CD8-positive, alpha-beta memory T cell (primary cell): ENCODE measurements at places on chromosomes 7 and 10. TPM values are rescaled to one million over a fixed set of nuclear protein-coding genes. Genes with fewer than 3 reads are reported as not detected.

Gene IDI2
- total RNA-seq = not detected

Gene CNPY1
- not detected for total RNA-seq

Gene CALD1
- total RNA-seq = 3.1 TPM

DNA sequence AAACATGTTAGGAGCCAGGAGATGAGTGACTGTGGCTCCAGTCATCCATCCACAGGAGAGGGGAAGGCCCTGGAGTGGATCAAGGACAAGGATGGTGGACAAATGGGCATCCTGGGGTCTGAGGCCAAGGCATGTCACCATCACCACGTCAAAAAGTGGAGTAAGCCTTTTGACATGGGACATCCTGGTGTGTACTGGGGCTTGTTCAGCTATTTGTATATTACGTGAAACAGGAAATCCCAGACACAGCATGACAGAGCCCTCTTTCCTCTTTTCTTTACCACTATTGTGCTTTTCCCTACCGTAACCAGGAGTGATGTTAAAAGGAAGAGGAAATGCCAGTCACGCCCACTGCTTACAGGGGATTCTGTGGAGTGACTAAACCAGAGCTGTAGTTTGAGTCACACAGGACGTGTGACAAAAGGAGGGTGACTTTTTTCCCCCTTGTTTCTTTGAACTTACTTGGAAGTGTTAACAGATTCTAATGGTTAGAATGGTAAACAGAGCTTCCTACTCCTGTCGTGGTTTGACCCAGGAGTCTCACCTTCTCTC lies 15.4 kb downstream of the ACSL5 start:
- peaks cover 40% of the 10 kb centered on the region for H3K4me1 ChIP-seq
- no peaks in the 10 kb centered on the region for H3K36me3 ChIP-seq
- peak overlapping the region; percentile 64 for H3K27ac ChIP-seq
- no peaks in the 10 kb centered on the region for H3K27me3 ChIP-seq

DNA sequence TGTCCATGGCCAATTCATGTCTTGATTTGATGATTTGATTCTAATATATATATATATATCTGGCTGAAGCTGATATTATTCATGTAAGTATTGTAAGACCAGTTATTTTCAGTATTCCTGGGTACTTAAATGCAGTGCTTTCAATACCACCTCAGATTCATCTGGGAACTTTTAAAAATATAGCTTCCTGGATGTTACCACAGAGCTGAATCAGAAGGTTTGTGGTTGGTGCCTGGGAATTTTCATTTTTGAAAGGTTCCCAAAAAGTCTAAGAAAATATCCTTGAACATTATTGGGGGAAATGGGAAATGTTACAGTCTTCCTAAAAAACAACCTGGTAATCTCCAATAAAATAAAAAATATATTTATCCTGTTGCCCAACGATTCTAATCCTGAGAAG lies 10.7 kb upstream of the PPP3CB start:
- H3K4me3 ChIP-seq = no peak overlapping the region
- peaks cover 6% of the 10 kb centered on the region for H3K4me1 ChIP-seq
- peaks cover 12% of the 10 kb centered on the region for H3K36me3 ChIP-seq
- H3K27ac ChIP-seq = no peak overlapping the region
- DNase-seq = no peak
- H3K27me3 ChIP-seq = no peaks in the 10 kb centered on the region

GRCh38 chr10:116866987-116867595 lies 17.8 kb downstream of the ENO4 start:
- H3K4me3 ChIP-seq = no peak overlapping the region
- no peaks in the 10 kb centered on the region for H3K27me3 ChIP-seq
- no peak overlapping the region for H3K27ac ChIP-seq
- no peaks in the 10 kb centered on the region for H3K36me3 ChIP-seq
- DNase-seq = no peak

GRCh38 chr10:107342711-107343110 lies 178.2 kb upstream of the SORCS1 start:
- H3K27ac ChIP-seq = no peak overlapping the region
- no peaks in the 10 kb centered on the region for H3K27me3 ChIP-seq
- H3K4me3 ChIP-seq = no peak overlapping the region
- H3K36me3 ChIP-seq = no peaks in the 10 kb centered on the region

DNA sequence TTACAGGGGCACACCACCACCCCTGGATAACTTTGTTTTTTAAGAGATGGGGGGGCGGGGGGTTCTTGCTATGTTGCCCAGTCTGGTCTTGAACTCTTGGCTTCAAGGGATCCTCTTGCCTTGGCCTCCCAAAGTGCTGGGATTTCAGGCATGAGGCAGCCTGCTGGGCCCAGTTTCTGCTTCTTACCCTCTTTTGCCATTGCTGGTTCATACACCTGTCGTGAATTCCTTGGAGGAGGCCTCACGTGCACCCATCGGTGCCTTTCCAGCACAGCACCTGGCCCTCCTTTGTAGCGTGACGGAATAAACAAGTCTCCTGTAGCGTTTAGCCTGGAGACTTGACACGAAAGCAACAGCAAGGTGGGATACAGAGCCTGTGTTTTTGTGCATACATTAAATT lies 75.5 kb downstream of the CARD11 start:
- H3K27me3 ChIP-seq = no peaks in the 10 kb centered on the region
- peaks cover 7% of the 10 kb centered on the region for H3K36me3 ChIP-seq
- peaks cover 13% of the 10 kb centered on the region for H3K4me1 ChIP-seq
- H3K27ac ChIP-seq = no peak overlapping the region
- DNase-seq = no peak
- no peak overlapping the region for H3K4me3 ChIP-seq

DNA sequence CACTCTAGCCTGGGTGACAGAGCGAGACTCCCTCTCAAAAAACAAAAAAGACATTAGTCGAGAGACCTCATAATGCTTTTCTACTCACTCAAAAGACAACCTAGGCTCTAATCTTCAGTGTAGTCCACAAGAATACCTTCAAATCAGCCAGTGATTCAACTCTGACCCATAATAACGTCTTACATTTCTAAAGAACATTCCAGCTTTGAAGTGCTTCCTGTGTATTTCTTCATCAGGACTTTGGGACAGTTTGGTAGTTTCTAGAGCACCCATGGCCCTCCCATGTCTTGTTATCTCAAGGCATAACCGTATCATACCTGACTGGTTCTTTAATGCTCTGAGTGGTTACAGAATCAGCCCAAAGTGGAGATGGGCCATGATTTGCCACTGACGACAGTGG lies 221.3 kb downstream of the SKIDA1 start:
- no peak for DNase-seq
- H3K36me3 ChIP-seq = no peaks in the 10 kb centered on the region
- no peaks in the 10 kb centered on the region for H3K27me3 ChIP-seq
- no peak overlapping the region for H3K27ac ChIP-seq

- DNase-seq = no peak
- H3K4me3 ChIP-seq = no peak overlapping the region
- peaks cover 13% of the 10 kb centered on the region for H3K4me1 ChIP-seq
- no peaks in the 10 kb centered on the region for H3K36me3 ChIP-seq
These were observed 2.6 kb downstream of the TLX1 start for GRCh38 chr10:101133489-101134298.

DNA sequence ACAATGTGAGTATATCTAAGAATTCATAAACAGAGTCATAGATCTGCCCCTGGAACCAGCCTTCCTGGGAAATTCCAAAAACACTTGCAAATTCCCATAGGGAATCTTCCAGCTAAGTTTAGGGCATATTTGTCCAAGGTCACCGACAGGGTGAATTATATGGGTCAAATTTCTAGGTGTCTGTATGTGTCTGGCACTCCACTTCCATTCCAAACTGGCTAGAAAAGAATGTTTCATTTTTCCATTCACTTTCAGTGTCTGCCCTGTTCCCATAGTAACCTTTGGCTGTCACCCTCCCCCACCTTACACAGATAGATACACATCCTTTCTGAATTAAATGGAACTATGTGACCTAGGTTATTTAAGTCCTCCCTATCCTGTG lies 230.9 kb downstream of the CREB5 start:
- no peaks in the 10 kb centered on the region for H3K27me3 ChIP-seq
- no peaks in the 10 kb centered on the region for H3K36me3 ChIP-seq
- H3K4me3 ChIP-seq = no peak overlapping the region
- no peak for DNase-seq
- H3K27ac ChIP-seq = no peak overlapping the region

DNA sequence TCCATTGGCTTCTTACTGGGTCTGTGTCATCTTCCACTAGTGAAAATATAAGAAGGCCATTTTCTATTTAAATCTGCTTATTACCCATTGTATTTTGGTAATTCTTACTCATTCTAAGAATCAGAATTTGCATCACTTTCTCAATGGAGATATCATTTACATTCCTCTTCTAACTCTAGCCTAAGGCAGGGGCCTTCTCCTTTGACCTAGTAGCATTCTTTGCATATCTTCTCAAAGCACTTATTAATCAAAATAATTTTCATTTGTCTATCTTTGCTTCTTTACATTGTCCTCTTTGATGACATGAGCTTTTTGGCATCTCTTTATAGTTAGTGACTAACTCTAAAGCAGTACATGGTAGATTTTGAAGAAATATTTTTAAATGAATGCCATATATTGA lies 400.9 kb upstream of the SEMA3D start:
- DNase-seq = no peak
- no peak overlapping the region for H3K4me3 ChIP-seq
- no peaks in the 10 kb centered on the region for H3K4me1 ChIP-seq
- no peak overlapping the region for H3K27ac ChIP-seq
- no peaks in the 10 kb centered on the region for H3K36me3 ChIP-seq

- H3K4me1 ChIP-seq = peaks cover 25% of the 10 kb centered on the region
- H3K27ac ChIP-seq = no peak overlapping the region
- DNase-seq = no peak
These were observed 39.0 kb upstream of the RASGEF1A start for GRCh38 chr10:43305876-43306275.

DNA sequence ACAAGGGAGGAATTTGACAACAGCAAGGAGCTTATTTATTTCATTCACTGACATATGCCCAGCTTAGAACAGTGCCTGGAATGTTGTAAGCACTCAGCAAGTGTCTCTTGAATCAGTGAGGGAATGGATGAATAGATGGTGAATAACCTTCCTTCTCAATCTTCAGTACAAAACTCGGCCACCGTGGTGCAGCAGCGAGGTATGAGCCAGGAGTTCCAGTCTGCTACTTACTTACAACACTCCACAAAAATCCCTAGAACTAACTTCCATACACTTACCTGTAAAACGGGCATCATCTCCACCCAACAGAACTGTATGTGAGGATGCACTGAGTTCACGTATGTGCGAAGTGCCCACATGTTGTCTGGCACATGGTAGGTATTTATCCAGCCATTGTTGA lies 237.4 kb downstream of the WDR11 start:
- H3K36me3 ChIP-seq = no peaks in the 10 kb centered on the region
- H3K4me1 ChIP-seq = no peaks in the 10 kb centered on the region
- H3K4me3 ChIP-seq = no peak overlapping the region
- no peak overlapping the region for H3K27ac ChIP-seq
- H3K27me3 ChIP-seq = no peaks in the 10 kb centered on the region

- H3K27ac ChIP-seq = no peak overlapping the region
- no peak overlapping the region for H3K4me3 ChIP-seq
- no peaks in the 10 kb centered on the region for H3K36me3 ChIP-seq
- DNase-seq = no peak
These were observed 186.4 kb downstream of the POLR1F start for GRCh38 chr7:19522486-19522885.

GRCh38 chr7:23298885-23299769 lies at the start of gene MALSU1:
TSS of gene MALSU1 (plus strand) at chr7:23299339. CDS start at chr7:23299353, 14 bp downstream.
- H3K4me1 ChIP-seq = peaks cover 24% of the 10 kb centered on the region
- H3K4me3 ChIP-seq = peak within 1 kb of the TSS; percentile 90
- H3K36me3 ChIP-seq = peaks cover 5% of the 10 kb centered on the region
- peak within 1 kb of the TSS; percentile 88 for H3K27ac ChIP-seq
